ENCODE measurements at places on chromosomes 1 and 21.

DNA sequence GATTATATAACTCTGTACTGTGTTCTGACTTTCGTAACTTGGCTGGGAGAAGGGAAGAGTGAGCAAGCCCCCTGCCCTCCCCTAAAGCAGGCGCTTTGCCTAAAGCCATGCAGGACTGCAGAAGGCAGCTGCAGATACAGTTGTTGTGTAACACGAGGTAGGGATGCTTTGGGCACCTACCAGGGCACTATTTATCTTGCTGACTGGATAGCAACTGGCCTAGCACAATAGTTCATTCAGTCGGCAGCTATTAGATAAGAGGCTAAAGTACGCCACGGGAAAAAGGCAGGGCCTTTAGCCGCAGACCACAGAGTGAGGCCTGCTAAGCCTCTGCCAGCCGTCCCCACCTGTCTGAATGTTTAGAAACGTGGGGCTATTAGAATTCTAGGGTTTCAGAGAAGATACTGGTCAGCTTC lies 80.9 kb downstream of the TTC3 start:
- no peak for DNase-seq

- no peak for DNase-seq
These were observed 45.3 kb upstream of the SIPA1L2 start for GRCh38 chr1:232675260-232675659.

- no peak for DNase-seq
These were observed 5.3 kb downstream of the STUM start for GRCh38 chr1:226553924-226554282.

DNA sequence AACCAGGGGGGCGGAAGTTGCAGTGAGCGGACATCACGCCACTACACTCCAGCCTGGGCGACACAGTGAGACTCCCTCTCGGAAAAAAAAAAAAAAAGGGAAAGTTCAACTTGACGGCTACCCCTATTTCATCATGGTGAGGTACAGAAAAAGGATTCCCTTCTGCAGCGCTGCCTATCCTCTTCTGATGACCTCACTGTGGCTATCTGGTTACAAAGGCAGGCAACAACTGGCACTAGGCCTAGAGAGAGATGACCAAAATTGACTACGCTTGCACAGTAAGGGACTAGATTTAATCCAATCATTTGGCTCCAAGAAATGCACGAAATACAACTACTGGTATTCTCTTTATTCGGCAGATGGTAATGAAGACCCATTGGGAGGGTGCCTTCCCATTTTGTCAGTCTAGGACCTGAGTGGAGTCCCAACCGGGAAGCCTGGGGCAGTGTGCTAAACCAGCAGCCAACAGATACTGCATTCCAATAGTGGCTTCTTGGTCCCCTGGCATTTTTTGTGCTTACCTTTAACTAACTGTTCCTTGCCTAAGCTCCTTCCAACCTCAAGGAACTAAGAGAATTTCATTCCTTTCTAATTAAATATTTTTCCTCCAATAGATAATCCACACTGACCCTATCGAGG lies 36.6 kb downstream of the ITPKB start:
- no peak for DNase-seq

- DNase-seq = no peak
These were observed 72.1 kb downstream of the SLC5A9 start for GRCh38 chr1:48294656-48295055.

DNA sequence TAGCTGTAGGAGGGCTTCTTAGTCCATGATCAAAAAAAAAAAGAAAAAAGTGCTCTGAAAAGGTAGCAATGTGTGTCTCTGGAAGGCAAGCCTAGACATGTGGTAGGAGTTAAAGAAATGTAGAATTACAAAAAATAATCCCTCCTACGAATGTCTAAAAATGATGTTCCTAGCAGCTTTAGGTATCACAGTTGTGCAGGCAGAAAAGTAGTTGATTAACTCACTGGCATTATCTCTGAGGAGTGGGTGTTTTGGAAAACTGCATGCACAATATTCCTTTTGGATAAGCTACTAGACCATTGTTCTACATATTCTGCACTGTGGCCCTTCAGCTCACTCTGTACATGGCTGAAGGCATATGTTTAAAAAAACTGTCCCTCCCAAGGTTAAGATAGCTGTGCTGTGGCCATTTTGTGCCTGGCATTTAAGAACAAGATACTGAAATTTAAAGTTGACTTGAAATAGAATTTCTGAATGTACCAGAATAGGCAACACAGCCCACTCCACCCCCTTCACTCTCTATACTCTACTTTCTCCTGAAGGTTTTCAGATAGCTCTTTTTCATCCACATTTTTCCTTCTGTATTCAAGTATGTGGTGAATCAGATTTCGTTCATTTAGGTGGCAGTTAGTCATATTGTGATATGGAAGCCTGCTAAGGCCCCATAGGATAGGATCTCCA lies 463.9 kb upstream of the LRRC7 start:
- DNase-seq = no peak

DNA sequence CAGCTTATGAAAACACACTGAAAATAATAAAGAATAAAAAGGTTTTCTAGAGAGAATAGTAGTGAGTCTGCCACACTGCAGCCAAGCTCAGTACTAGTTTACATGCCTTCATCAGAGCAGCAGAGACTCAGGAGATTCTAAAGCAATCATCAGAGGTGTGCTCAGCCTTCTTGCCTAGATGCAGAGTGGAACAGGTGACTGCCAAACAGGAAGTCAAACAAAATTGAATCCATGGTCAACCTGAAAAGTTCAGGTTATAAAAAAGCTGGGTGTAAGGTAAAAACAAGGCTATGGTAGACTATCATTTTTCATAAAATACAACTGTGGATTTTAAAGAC lies 165.3 kb upstream of the C1orf105 start:
- DNase-seq = no peak

DNA sequence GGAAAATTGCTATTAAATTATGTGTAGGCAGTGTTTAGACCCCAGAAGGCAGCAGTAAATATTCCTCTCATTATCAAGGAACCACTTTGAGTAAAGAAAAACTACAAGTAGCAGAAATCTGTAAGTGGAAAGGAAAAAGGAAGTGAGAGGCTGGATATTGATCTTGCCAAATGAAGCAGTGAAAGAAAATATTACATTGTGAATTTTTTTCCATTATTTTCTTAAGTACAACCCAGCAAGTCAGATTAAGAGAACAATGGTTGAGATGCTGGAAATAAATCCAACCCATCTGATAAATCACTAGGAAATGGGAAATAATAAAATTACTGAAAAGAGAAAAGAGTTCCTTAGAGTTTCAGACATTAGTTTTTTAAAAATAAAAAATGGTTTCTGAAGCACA lies 106.7 kb downstream of the HMCN1 start:
- no peak for DNase-seq

GRCh38 chr1:4317207-4317606 lies 337.2 kb upstream of the AJAP1 start:
- no peak for DNase-seq

GRCh38 chr1:46699666-46700065 lies 19.2 kb downstream of the EFCAB14 start:
- no peak for DNase-seq

DNA sequence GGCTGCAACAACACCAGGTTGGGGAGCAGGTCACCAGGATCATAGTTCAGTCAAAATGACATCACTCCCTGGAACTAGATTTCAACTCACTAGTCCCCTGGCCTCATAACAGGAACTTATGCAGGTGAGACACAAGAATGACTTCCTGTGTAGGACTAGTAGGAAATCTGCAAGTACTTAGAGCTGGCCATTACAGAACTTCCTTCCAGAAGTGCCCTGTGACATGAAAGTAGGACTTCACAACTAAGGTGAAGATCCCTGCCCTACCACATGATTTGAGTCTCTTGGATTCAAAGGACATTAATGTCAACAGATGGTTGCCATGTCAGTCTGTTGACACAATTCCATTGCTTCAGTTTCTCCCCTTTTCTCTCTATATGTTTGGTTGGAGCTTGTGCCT lies 223.1 kb downstream of the RPS6KC1 start:
- no peak for DNase-seq

- peak; percentile 13 for DNase-seq
These were observed 1.4 kb downstream of the JUN start for GRCh38 chr1:58782178-58783089.

GRCh38 chr1:119541389-119541788 lies 34.4 kb downstream of the HSD3B1 start:
- no peak for DNase-seq

DNA sequence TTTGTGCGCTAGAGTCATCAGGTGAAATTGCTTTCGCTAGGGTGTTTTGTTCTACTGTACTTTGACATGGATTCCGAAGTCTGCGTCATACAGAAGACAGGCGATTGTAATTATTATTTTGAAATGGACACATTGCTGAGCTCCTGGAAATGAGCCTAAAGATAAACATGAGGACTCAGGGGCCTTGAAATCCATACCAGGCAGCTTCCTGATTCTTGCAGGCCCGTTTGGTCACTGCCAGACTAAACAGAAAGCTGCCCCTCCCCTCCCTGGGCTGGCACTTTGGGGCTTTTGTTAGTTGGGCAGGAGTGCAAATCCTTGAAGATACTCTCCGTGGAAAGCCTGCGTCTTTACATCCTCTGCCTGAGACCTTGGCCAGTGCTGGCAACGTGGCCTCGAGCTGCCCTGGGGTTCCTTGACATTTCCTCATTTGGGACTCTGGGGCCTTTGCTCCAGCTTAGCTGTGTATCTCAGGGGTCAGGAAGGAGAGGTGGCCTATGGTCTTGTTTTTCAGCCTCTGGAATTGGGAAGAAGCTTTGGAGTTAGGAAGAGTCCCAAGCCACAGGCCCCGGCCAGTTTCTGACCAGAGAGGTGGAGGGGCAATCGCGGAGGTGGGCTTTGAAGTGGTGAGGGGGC lies 26.9 kb upstream of the KCNE2 start:
- no peak for DNase-seq

DNA sequence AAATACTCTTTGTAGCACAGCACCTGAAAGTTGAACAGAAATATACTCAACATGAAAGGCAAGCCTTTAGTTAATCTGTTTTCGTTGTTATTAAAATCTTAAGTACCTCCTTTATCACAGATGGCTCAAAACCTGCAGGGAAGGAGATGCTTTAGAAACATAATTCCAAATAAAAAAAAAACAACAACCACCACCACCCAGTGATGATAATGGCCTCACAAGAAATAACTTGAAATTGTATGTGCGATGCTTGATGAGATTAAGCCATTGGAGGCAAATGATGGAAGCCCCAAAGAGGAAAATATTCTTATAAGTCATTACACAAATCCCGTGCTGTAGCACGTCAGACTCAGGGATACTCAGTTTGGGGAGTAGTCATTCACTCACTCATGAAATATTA lies 24.9 kb upstream of the ZBTB40 start:
- no peak for DNase-seq

GRCh38 chr1:30609336-30609998 lies 113.9 kb downstream of the MATN1 start:
- DNase-seq = no peak

GRCh38 chr1:8516793-8517556 lies 199.1 kb downstream of the SLC45A1 start:
- DNase-seq = no peak

GRCh38 chr1:3588395-3588794 lies 22.9 kb downstream of the MEGF6 start:
- no peak for DNase-seq

- no peak for DNase-seq
These were observed 7.7 kb downstream of the PM20D1 start for GRCh38 chr1:205842229-205842628.

GRCh38 chr1:67759066-67759465 lies 74.1 kb downstream of the GADD45A start:
- no peak for DNase-seq

- DNase-seq = no peak
These were observed 125.9 kb upstream of the VAMP3 start for GRCh38 chr1:7644961-7645750.

DNA sequence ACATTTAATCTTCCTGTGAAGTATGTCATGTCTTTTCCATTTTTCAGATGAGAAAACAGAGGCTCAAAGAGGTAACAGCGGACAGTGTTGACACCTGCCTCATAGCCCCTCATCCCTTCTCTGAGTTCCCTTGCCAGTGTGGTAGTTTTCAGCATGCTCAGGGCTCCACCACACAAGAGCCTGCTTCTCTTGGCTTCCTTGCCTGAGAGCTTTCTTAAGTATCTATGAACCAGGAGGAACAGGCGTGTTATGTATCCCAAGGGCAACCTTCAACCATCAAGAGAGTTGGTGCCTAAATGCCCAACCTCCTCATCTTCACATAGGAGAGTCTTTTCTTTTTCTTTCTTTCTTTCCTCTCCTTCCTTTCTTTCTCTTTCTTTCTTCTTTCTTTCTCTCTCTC lies 5.9 kb upstream of the PAFAH2 start:
- DNase-seq = no peak

DNA sequence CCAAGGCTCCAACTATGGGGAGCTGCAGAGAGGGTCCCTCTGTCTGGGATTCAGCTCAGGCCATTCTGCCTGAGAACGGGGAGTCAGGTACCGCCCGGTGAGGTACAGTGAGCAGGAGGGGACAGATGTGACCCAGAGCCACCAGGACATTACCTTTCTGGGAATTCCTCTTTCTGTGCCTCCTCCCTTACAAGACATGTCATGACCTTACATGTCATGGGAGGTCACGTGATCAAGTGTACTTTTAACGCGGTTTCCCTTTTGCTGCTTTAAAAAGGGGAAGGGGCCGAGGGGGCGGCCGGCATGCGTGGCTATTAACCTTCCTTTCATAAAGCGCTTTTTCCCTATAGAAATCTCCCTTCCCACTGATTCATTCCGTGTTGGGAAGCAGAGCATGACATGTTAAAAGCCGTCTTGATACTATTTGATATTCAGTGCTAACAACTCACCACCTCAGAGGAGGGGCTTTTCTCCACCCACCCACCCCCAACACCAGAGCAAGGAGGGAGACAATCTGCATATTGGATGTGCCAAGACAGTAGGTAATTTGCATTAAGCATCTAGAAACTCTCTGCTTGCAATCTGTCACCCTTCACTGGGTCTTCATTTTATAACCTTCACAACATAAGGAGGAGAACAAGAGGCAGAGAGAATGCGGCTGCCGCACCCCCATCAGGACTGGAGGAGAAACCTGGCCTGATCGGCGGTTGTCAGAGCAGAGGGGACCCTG lies 113.6 kb upstream of the VAMP3 start:
- DNase-seq = no peak

GRCh38 chr1:201190624-201191051 lies at the start of gene IGFN1:
Gene IGFN1 (plus strand): TSS chr1:201190824. CDS start chr1:201193294, 2,470 bp downstream.
- DNase-seq = no peak

- DNase-seq = no peak
These were observed 31.6 kb upstream of the PPP1R15B start for GRCh38 chr1:204443260-204443619.

- DNase-seq = peak; percentile 57
These were observed 32.3 kb downstream of the KIAA2013 start for GRCh38 chr1:11893907-11894251.

- no peak for DNase-seq
These were observed 3.9 kb upstream of the KRTAP10-6 start for GRCh38 chr21:44596068-44596725.

DNA sequence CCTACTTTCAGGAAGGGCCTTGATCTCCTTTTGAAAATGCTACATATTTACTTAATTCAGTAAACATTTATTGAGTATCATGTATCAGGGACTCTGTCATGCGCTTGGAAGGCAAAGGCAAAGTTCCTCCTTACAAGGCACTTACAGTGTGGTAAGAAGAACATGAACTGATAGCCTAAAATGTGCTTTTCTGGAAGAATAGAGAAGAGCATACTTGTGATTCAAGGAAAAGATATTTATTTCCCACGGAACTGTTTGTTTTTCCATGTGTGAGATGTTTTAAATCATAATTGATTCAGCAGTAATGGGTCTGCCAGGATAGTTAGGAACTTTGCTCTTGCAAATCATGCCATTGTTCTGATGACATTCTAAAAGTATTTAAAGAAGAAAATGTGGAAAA lies 110.1 kb upstream of the ZNHIT6 start:
- DNase-seq = no peak

GRCh38 chr1:209406595-209406994 lies 176.9 kb upstream of the CAMK1G start:
- no peak for DNase-seq

GRCh38 chr1:210815641-210816550 lies 318.1 kb downstream of the KCNH1 start:
- DNase-seq = no peak
